ENCODE measurements at places on chromosomes 7 and 10.

GRCh38 chr10:57785068-57785467 lies 482.6 kb downstream of the IPMK start:
- no peak for DNase-seq

GRCh38 chr7:30166155-30166840 lies 31.5 kb downstream of the MTURN start:
- DNase-seq, result no peak

GRCh38 chr10:84139126-84140035 lies at the start of gene GHITM:
Gene GHITM, plus strand, starts transcription at chr10:84139509. Its CDS starts 1,992 bp downstream, at chr10:84141501.
- DNase-seq, result peak; percentile 99

GRCh38 chr7:105618016-105618296 lies 36.7 kb upstream of the EFCAB10 start:
- DNase-seq, result no peak

- DNase-seq, result no peak
These were observed 25.2 kb upstream of the ITGB1 start for GRCh38 chr10:32982911-32983909.

GRCh38 chr7:36781011-36781738 lies 56.9 kb upstream of the AOAH start:
- no peak for DNase-seq

- no peak for DNase-seq
These were observed 44.8 kb upstream of the DMBT1 start for GRCh38 chr10:122515588-122516231.

- no peak for DNase-seq
These were observed 112.9 kb downstream of the COL13A1 start for GRCh38 chr10:69914398-69915214.

DNA sequence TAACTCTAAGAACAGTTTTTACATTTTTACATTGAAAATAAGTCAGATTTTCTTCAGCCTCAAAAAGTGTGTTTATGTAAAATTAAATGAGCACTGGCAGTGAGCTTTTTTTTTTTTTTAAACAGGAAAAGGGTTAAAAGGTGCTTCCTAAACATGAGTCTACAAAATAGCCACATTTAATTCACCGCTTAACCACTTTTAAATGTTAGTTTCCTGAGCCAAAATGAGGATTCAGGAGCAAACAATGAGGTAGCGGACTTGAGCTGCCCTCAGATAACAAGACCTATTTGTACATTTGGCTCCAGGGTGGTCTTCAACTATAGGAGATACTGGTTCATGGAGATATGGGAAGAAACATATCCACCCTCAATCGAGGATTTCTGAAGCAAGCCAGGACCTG lies 22.8 kb downstream of the AKR1C3 start:
- DNase-seq, result no peak

GRCh38 chr7:33814400-33814799 lies 90.9 kb upstream of the BMPER start:
- DNase-seq, result no peak

GRCh38 chr7:112130729-112131410 lies 75.3 kb downstream of the DOCK4 start:
- no peak for DNase-seq

DNA sequence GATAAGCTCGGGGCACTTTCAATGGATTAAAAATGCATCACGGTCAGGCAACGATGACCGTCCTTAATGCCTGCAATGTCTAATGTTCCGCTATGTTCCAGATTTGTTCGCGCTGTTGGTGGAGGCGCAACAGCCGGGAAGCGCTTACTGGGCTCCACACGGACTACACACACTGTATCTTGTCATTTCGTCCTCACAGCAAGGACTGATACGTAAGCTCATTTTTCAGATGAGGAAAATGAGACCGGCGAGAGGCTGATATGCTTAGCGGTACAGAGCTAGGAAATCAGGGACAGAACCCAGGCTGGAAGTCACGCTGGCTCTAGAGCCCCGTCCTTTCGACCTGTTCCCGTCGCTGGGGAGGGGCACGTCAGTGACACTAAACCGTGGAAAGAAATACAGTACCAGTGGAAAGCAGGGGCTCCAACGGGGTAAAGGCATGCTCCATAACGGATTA lies 670 bp downstream of the TPK1 start:
- DNase-seq, result no peak

GRCh38 chr7:128274884-128275603 lies 34.0 kb downstream of the LEP start:
- no peak for DNase-seq

DNA sequence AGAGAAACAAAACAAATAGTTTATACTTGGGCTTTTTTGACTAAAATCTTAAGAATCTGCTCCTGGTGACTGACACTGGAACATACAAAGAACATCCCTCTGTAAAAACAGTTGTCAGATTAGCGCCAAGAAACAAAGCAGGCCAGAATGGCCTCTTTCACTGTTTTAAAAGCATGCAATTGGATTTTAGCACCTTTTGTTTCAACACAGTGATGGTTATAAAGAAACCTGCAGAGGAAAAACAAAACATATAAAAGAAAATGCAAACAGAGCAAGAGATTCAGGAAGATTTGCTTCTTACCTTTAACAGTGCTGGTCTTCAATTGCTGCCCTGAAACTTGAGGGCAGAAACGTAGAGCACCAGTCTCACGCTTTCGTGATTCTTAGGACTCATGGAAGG lies 652.2 kb upstream of the KCND2 start:
- no peak for DNase-seq

DNA sequence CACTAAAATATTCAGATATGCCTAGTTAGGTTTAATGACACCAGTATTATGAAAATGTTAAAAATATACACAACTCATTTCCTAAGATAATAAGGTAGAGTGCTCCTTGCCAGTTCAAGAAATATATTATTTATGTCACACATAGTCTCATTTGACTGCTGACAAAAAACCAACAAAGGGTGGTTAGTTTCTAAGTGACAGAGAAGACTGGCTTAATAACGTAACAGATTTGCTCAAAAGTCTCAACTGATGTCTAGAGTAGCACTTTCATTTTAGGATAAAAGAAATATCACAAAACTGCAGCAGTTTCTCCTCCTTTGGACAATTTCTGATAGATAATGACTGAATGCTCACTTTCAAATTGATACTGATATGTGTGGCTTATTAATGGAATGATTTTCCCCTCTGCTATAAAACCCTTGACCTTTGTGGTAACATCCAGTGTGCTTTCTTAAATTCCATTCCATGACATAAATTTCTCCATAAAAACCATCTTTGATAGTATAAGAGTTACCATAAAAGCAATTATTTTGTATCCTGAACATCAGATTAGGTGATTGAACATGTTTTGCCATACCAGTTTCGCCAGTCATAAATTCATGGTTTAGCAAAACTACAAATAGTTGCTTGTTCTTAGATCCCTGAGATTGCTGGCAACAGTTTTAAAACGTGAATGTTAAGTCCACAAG lies 94.2 kb downstream of the NRBF2 start:
- DNase-seq, result no peak

GRCh38 chr7:107166736-107167426 lies 1.9 kb upstream of the HBP1 start:
- no peak for DNase-seq

- no peak for DNase-seq
These were observed 56.4 kb upstream of the CAV2 start for GRCh38 chr7:116443101-116443523.

DNA sequence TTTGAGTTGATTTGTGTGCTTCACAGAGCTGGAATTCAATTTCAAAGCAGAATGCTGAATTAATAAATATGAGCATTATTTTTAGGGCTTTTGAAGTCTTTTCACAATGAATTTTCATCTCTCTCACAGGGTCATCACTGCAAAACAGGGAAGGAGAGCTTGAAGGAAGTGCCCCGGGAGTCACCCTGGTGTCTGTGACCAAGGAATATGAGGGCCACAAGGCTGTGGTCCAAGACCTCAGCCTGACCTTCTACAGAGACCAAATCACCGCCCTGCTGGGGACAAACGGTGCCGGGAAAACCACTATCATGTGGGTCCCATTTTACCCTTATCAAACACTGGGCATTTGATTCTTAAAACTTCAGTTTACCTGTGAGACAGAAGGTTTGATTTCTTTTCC lies 217.7 kb downstream of the ABCA13 start:
- no peak for DNase-seq

DNA sequence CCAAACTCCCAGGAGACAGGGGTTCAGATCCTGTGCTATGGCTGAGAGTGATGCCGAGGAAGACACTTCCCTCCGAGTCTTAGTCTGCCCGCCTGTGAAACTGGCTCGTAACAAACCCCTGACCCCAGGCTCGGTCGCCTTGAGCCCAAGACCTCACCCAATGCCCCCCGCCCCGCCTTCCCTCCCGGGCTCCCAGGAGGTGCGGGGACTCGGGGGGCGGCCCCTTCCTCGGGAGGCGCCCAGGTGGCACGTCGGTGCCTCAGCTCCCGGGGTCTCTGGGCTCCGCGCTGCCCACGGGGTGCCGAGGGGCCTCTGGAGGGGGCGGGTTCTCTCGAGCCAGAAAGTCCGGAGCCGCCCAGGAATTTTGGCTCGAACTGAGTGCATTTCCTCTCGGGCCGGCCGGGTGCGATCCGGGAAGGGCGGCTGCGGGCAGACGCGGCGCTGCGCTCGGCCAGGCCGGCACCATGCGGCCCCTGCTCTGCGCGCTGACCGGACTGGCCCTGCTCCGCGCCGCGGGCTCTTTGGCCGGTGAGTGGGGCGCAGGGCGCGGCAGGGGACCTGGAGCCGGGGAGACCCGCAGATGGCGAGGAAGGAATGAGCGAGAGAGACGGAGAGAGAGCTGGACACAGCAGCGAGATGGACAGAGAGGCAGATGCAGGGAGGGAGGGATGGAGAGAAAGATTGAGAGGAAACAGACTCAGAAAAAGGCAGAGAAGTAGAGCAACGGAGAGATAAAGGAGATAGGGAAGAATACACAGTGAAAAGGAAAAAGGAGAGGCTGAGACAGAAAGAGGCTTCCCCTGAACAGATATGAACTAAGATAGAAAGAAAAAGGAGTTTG lies at the start of gene PLAC9:
TSS of gene PLAC9 (plus strand) at position 432 of the 841 bp plus-strand sequence. CDS start at position 465, 33 bp downstream.
- DNase-seq, result no peak

DNA sequence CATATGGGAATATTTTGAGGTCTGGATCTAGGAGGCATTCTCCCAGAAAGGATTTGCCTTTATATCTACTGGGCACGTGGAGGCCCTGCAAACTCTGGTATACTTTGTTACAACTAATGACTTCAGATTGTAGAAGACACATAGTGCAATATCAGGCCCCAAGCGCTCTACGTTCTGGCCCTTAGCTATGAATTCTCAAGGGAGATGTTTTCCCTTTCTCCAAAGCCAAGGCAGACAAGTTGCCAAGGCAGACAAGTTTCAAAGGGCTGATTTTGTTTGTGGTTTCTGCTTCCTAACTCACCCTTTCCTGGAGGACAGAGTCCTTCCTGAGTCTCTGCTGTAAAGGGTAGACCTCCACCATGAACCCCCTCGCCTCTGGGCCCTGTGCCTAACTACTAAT lies 99.4 kb upstream of the CTTNBP2 start:
- no peak for DNase-seq

All from coronary artery (tissue), 2 donors.